ENCODE measurements at places on chromosomes 12 and 14. TPM values are rescaled to one million over a fixed set of nuclear protein-coding genes. Genes with fewer than 3 reads are reported as not detected.

The ADAM21 gene
- total RNA-seq: not detected

- DNase-seq: no peak
Observed at GRCh38 chr12:64383675-64384074, 6.9 kb downstream of the C12orf56 start.

DNA sequence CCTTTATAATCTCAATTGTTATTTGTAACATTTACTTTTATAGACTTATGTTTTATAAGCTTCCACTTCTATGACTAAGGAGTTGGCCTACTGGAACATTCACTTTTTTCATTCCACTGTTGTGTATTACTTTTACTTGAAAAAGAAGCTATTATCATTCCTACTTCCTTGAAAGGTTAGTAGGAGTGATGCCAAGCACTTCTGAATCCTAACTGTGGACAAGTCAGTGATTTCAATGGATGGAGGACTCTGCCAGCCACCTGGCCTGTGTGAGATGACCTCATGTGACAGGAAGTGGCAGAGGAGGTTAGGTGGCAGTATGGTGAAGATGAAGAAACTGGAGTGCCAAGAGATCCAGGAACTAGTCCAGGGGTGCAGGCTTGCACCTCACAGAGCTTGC, 46.0 kb downstream of the TECPR2 start:
- no peak for DNase-seq

DNA sequence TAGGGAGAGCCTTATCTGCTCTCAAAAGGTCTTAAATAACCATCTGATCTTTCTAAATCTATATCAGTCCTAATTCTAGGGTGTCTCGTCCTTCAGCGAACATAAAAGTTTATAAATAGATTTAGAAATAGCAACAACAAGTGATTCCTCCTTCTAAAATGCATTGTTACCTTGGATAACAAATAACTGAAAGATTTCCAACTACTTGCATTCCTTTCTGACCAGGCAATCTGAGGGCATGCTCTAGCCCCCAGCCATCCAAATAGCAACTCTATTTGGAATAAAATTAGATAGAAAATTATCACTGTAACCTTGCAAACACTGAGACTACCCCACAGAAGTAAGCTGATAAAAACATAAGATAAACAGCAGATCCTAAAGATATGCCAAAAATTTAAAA, 21.8 kb upstream of the KRR1 start:
- no peak for DNase-seq

DNA sequence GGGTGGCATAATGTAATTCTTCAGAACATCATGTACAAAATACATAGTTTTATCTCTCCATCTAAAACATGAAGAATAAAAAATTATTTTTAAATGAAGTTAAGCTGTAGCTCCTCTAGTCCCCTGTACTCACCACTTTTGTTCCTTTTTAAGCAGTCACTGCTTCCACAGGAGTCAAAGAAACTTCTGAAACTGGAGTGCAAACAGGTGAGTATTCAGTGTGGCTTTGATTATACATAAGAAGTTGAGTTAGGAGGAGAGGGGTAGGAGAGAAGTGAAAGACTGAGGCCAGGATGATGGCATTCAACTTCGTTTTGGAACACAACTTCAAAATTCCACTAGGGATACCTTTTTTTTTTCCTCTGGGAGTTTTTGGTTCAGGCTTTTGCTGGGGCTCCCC, 131.4 kb upstream of the CNTN1 start:
- no peak for DNase-seq

The ZBTB39 gene
- 2.7 TPM for total RNA-seq

The RESF1 gene
- total RNA-seq: 45.5 TPM

GRCh38 chr12:40287369-40287975, 62.7 kb downstream of the LRRK2 start:
- no peak for DNase-seq

DNA sequence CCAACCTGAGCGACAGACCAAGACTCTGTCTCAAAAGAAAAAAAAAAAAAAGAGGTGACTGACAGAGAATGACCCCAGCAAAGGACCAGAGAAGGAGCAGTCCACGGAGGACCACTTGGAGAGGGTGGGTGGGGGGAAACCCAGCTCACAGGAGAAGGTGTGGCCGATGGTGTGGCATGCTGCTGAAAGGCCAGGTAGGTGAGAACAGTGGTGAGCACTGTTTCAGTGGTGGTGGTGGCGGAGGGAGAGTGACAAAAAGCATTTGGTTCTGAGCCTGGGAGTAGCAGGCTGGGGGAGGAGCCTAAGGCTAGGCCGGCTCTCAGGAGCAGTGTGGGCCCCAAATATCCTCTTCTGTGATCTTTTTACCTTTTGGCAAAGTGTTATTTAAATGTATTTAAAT, 63.8 kb downstream of the IRF2BPL start:
- DNase-seq: no peak

- DNase-seq: no peak
Observed at GRCh38 chr12:65280306-65280705, 1.8 kb downstream of the MSRB3 start.

The ANKRD33 gene
- 2.1 TPM for total RNA-seq

DNA sequence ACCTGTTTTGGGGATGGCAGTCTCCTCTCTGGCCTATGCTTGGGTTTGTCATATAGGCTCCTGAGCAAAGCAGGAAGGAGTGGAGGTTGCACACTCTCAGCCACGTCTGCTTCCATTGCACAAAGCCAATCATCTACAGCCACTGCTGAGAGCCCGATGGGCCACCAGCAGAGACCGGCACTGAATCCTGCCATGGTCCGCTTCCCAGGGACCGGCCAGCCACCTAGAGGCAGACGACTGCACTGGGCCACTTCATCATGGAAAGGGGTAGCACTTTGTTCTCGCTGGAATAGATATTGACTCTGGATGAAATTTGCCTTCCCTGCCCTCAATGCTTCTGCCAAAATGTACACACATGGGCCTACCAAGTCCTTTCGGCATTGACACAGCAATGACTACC, 22.3 kb downstream of the DLK1 start:
- peak; percentile 29 for DNase-seq

DNA sequence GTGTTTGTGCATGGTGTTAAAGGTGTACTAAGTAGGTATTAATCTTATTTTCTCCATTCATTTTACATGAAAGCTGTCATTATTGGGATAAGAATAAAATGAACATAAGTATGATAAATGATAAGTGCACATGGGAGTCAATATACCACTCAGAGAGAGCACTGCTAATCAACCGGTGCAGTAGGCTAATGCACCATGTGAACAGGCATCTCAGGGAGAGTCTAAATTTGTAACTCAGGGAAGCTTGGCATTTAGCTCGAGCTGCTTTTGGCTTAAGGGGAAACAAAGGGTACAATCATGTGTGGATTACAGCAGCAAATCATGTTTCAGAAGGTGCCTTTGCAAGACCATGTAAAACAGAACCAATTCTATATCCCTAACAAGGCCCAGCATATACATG, 127.4 kb downstream of the MGST1 start:
- no peak for DNase-seq

GRCh38 chr12:69821032-69821455, 4.0 kb upstream of the MYRFL start:
- DNase-seq: no peak

DNA sequence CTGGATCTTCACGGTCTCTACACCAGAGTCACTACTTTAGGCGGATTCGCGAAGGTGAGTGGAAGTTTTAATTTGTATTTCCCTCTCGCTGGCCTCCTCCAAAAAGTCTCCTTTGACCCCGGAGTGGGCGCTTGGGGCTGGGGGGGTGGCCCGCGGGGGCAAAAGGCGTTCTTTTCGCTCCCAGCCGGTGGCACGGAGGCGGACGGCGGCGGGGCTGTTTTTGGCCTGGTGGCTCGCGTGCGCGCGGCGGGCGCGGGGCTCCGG, 510 bp downstream of the ARID2 start:
- DNase-seq: peak; percentile 67

Data from right lobe of liver (tissue), 6 donors.